ENCODE measurements at places on chromosomes 12 and 14. TPM values are rescaled to one million over a fixed set of nuclear protein-coding genes. Genes with fewer than 3 reads are reported as not detected.

GRCh38 chr14:41875116-41875515 lies 268.4 kb downstream of the LRFN5 start:
- H3K4me1 ChIP-seq, result no peaks in the 10 kb centered on the region
- no peak overlapping the region for H3K4me3 ChIP-seq
- no peak overlapping the region for H3K27ac ChIP-seq
- H3K27me3 ChIP-seq, result no peaks in the 10 kb centered on the region
- peaks cover 5% of the 10 kb centered on the region for H3K36me3 ChIP-seq

- no peaks in the 10 kb centered on the region for H3K27me3 ChIP-seq
- peaks cover 3% of the 10 kb centered on the region for H3K4me1 ChIP-seq
- H3K27ac ChIP-seq, result 0 out of 2 replicates have a peak overlapping the region, but pooled peaks have one; percentile 38
Measured at GRCh38 chr14:100535287-100536120, 51.7 kb downstream of the BEGAIN start.

GRCh38 chr12:131027876-131028586 lies 74.3 kb downstream of the ADGRD1 start:
- H3K27me3 ChIP-seq, result no peaks in the 10 kb centered on the region
- H3K36me3 ChIP-seq, result no peaks in the 10 kb centered on the region
- H3K27ac ChIP-seq, result no peak overlapping the region
- H3K4me3 ChIP-seq, result no peak overlapping the region

DNA sequence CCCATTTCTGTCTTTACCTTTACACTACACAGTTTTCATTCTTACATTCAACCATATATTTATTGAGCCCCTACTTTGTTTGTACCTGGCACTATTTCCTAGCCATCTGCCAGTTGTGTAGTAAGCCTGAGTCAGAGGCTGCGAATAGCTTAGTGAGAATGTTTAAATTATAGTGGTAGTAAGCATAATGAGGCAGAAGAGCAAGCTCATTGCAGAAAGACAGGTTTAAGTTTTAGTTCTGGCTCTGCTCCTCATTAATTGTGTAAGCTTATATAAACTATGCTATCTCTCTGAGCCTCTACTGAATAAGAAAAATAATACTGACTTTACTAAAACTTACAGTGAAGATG lies 123.5 kb downstream of the NAV3 start:
- H3K27me3 ChIP-seq, result no peaks in the 10 kb centered on the region
- H3K4me1 ChIP-seq, result peaks cover 6% of the 10 kb centered on the region
- DNase-seq, result no peak
- H3K27ac ChIP-seq, result no peak overlapping the region
- no peaks in the 10 kb centered on the region for H3K36me3 ChIP-seq

DNA sequence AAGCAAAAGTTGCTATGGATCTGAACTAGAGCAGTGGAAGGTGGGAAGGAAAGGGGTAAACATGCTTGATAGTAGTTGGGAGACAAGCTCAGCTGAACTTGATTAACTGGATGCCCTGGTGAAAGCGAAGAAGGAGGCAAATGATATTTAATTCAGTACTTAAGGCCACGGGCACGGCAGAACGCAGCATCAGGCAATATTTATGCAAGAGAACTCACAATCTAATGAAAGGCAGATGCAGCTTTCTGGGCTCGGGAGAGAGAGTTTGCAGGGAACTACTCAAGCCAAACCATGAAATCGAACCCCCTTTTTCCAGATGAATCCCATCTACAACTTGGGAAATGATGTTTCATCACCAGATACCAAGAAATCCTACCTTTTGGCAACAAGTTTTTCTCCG lies 3.5 kb upstream of the CNIH1 start:
- H3K36me3 ChIP-seq, result no peaks in the 10 kb centered on the region
- no peak for DNase-seq
- no peak overlapping the region for H3K27ac ChIP-seq
- H3K4me1 ChIP-seq, result peaks cover 20% of the 10 kb centered on the region

DNA sequence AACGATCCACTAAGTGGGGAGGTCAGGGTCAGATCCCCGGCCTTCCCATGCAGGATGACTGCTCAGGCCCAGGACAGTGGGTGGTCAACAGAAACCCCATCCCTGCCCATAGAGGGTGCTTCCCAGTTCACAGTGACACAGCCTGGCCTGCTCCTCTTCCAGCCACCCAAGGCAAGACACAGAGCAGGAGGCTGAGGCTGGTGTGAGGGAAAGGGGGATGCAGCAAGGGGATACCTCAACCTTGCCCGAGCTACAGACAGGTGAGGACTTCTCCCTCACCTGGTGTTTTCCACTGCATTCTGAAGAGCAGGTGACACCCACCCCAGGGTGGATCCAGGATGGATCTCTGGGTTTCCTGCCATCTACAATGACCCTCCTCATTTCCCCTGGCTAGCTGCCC lies 106.7 kb downstream of the KIF26A start:
- H3K27ac ChIP-seq, result no peak overlapping the region
- no peak for DNase-seq
- H3K36me3 ChIP-seq, result peaks cover 3% of the 10 kb centered on the region
- peaks cover 7% of the 10 kb centered on the region for H3K4me1 ChIP-seq

GRCh38 chr14:52703225-52703624 lies 3.8 kb upstream of the PSMC6 start:
- peaks cover 10% of the 10 kb centered on the region for H3K36me3 ChIP-seq
- H3K27ac ChIP-seq, result no peak overlapping the region
- no peaks in the 10 kb centered on the region for H3K27me3 ChIP-seq
- peaks cover 12% of the 10 kb centered on the region for H3K4me1 ChIP-seq
- H3K4me3 ChIP-seq, result no peak overlapping the region

DNA sequence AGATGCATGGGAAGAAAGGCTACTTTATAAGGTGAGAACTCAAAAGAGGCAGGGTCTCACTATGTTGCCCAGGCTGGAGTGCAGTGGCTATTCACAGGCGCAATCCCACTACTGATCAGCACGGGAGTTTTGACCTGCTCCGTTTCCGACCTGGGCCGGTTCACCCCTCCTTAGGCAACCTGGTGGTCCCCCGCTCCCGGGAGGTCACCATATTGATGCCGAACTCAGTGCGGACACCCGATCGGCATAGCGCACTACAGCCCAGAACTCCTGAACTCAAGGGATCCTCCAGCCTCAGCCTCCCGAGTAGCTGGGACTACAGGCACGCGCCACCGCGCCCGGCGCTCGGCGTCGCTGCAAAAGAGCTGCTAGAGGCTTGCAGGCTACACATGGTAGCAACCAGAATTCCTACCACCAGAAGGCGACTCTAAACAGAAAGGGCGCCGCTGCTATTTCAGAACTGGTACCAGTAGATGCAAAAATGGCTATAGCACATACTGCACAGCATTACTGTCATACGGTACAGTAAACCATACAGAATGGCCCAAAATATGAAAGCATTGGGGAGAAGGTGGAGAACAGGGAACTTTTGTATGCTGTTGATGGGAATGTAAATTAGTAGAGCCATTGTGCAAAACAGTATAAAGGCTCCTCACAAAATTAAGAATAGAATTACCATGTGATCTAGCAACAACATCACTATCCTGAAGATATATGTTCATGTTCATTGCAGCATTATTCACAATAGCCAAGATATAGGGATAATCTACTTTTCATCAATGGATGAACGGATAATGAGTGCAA lies 1.2 kb upstream of the NEMF start:
- no peak overlapping the region for H3K27ac ChIP-seq
- peaks cover 10% of the 10 kb centered on the region for H3K4me1 ChIP-seq
- H3K4me3 ChIP-seq, result peak overlapping the region; percentile 95
- no peaks in the 10 kb centered on the region for H3K27me3 ChIP-seq
- peak; percentile 80 for DNase-seq
- peaks cover 23% of the 10 kb centered on the region for H3K36me3 ChIP-seq

- no peak overlapping the region for H3K4me3 ChIP-seq
- H3K27me3 ChIP-seq, result no peaks in the 10 kb centered on the region
- H3K36me3 ChIP-seq, result no peaks in the 10 kb centered on the region
- H3K27ac ChIP-seq, result no peak overlapping the region
Measured at GRCh38 chr12:20561871-20562270, 133.3 kb upstream of the SLCO1C1 start.

DNA sequence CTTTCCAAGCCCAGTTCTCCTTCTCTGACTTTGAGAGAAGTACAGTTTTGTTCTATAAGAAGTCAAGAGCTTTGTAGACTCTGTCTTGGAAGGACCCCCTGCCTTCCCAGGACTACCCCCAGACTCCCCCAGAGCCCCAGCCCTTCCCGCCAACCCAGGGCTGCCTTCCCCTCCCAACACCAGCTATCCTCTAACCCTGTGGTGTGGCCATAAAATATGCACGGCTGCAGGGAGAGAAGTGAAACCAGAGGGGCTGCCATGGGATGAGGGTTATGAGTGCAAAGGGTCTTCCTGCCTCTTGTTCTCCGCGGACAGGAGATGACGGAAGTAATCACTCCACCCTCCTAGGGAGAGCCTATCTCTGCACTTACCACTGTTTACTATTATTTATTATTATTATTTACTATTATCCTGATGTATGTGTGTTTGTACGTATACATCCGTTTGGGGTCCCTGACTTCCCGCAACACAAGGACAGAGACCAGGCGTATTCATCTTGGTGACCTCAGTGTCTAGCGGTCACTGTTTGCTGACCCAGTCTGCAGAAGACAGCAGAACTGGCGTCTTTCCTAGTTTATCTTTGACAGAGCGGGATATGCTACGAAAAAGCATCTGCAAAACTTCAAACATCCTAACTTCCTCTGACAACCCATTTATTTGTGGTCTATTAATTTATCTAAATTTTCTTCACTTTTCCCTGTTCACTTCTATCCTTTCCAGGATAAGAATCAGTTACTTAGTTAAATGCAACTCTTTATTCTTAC lies 3.5 kb upstream of the SCNN1A start:
- H3K4me3 ChIP-seq, result no peak overlapping the region
- no peak for DNase-seq
- H3K4me1 ChIP-seq, result peaks cover 75% of the 10 kb centered on the region
- H3K27me3 ChIP-seq, result peaks cover 29% of the 10 kb centered on the region
- H3K36me3 ChIP-seq, result no peaks in the 10 kb centered on the region

DNA sequence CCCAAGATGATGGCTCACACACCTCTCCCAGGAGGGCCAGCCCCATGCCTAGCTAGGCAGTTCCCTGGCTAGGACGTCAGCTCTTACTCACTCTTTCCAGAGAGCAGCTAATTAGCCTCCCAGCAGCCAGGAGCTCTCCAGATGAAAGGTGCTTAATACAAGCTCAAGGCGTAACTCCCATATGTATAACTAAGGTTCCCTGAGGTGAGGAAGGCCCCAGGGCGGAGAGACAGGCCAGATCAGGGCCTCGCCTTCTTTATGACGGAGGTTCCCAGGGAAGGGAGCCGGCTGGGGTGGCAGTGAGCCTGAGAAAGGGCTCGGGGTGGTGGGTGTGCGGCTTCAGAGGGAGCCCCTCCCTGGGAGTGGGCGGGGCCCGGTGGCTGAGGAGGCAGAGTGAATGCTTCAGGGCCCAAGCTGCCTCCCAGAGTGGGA lies 26.4 kb upstream of the ZFP36L1 start:
- DNase-seq, result peak; percentile 59
- peaks cover 4% of the 10 kb centered on the region for H3K27me3 ChIP-seq
- H3K4me1 ChIP-seq, result peaks cover 57% of the 10 kb centered on the region
- H3K27ac ChIP-seq, result no peak overlapping the region
- H3K36me3 ChIP-seq, result no peaks in the 10 kb centered on the region
- H3K4me3 ChIP-seq, result no peak overlapping the region

- H3K36me3 ChIP-seq, result peaks cover 17% of the 10 kb centered on the region
- no peak for DNase-seq
- no peaks in the 10 kb centered on the region for H3K4me1 ChIP-seq
- no peak overlapping the region for H3K27ac ChIP-seq
Measured at GRCh38 chr12:75452675-75453330, 27.8 kb upstream of the GLIPR1 start.

DNA sequence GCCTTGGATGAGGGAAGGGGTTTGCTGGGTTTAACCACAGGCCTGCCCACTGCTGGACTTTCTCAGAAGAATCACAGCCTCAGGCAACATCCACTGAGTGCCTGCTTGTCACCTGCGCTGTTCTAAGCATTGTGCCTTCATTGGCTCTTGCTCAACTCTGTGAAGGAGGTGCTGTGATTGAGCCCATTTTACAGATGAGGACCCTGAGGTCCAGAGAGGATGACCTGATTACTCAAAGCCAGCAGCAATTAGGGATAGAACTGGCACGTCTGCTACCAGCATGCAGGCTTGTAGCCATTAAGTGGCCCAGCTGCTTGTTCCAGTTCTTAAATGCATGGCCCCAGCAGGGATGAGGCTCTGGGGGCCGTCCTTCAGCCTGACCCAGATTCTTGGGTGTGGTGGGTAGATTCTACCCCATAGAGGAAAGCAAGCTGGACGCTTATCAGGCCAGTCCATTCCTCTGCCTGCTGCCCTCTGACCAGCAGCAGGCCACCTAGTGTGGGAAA lies 54.6 kb downstream of the ESRRB start:
- peaks cover 9% of the 10 kb centered on the region for H3K4me1 ChIP-seq
- H3K36me3 ChIP-seq, result no peaks in the 10 kb centered on the region
- H3K4me3 ChIP-seq, result no peak overlapping the region
- DNase-seq, result no peak
- no peaks in the 10 kb centered on the region for H3K27me3 ChIP-seq

- H3K4me3 ChIP-seq, result peak overlapping the region; percentile 79
- H3K27ac ChIP-seq, result no peak overlapping the region
- peaks cover 19% of the 10 kb centered on the region for H3K4me1 ChIP-seq
Measured at GRCh38 chr12:50056639-50056976, 788 bp upstream of the ASIC1 start.

GRCh38 chr12:6955108-6956020 lies 4.2 kb downstream of the PTPN6 start:
- no peaks in the 10 kb centered on the region for H3K27me3 ChIP-seq
- H3K4me1 ChIP-seq, result peaks cover 29% of the 10 kb centered on the region
- DNase-seq, result no peak
- H3K4me3 ChIP-seq, result no peak overlapping the region
- H3K36me3 ChIP-seq, result no peaks in the 10 kb centered on the region
- 0 out of 2 replicates have a peak overlapping the region, but pooled peaks have one; percentile 49 for H3K27ac ChIP-seq

- H3K4me3 ChIP-seq, result no peak overlapping the region
- H3K27me3 ChIP-seq, result no peaks in the 10 kb centered on the region
- peaks cover 7% of the 10 kb centered on the region for H3K4me1 ChIP-seq
- DNase-seq, result no peak
- no peaks in the 10 kb centered on the region for H3K36me3 ChIP-seq
Measured at GRCh38 chr12:90831712-90832111, 123.3 kb downstream of the CCER1 start.

GRCh38 chr12:1580526-1580925 lies 13.9 kb downstream of the FBXL14 start:
- no peak overlapping the region for H3K27ac ChIP-seq
- 0 out of 2 replicates have a peak, but pooled peaks cover 9% of the 10 kb centered on the region for H3K4me1 ChIP-seq
- peaks cover 26% of the 10 kb centered on the region for H3K27me3 ChIP-seq

DNA sequence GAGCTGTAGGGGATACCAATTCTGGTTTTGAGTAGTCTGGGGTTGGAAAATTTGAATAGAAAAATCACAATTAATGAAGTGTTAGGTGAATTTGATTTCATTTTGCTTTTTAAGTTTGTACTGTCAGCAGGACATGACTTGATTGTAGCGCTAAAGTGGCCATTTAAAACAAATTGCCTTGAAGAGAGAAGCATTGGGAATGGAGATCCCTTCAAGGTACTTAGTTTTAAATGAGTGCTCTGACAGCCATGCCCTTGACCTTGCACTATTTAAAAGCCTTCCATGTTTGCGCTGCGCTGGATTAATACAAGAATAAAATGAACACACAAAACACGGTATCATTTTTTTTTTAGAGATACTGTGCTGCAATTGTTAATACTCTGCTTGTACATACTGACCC lies 345.9 kb downstream of the NAV3 start:
- no peak for DNase-seq
- H3K4me3 ChIP-seq, result no peak overlapping the region
- H3K36me3 ChIP-seq, result no peaks in the 10 kb centered on the region
- no peak overlapping the region for H3K27ac ChIP-seq
- H3K27me3 ChIP-seq, result no peaks in the 10 kb centered on the region
- H3K4me1 ChIP-seq, result peaks cover 4% of the 10 kb centered on the region

Gene CCDC196
- total RNA-seq, result not detected

Gene RDH16
- 0.85 TPM for total RNA-seq

Gene SLC25A21
- 6.0 TPM for total RNA-seq

Gene PSMD9
- 36.2 TPM for total RNA-seq

Gene BATF
- not detected for total RNA-seq

Gene KRT78
- total RNA-seq, result not detected

Gene GPR137C
- total RNA-seq, result 2.7 TPM

Gene PLEKHD1
- 1.0 TPM for total RNA-seq

All from WTC11 (cell line).